Subcutaneous preadipocyte (primary cell): ENCODE measurements at places on chromosomes 4 and X. TPM values are rescaled to one million over a fixed set of nuclear protein-coding genes. Genes with fewer than 3 reads are reported as not detected.

Gene HTN3
- total RNA-seq: not detected in 2 replicates

Gene GAGE12E
- total RNA-seq: not detected in 2 replicates

Gene HSPA4L
- 4.8 and 6.1 TPM in 2 replicates for total RNA-seq

Gene AMTN
- not detected in 2 replicates for total RNA-seq

Gene XAGE2
- total RNA-seq: not detected in 2 replicates

Gene TREX2
- total RNA-seq: 1.5 and 2.7 TPM in 2 replicates

Gene ANOS1
- total RNA-seq: not detected in 2 replicates

Gene PLK4
- 9.6 and 16.2 TPM in 2 replicates for total RNA-seq

Gene KLKB1
- 0.37 TPM in 1 of 2 replicates, not detected in the other for total RNA-seq

Gene UXT
- 79.4 and 143 TPM in 2 replicates for total RNA-seq

Gene PNCK
- not detected in 2 replicates for total RNA-seq

Gene GAGE1
- not detected in 2 replicates for total RNA-seq

Gene CWH43
- total RNA-seq: not detected in 2 replicates

Gene OTC
- not detected in 2 replicates for total RNA-seq

Gene KIAA1210
- not detected in 2 replicates for total RNA-seq

Gene MAGEA2
- total RNA-seq: not detected in 2 replicates

Gene GAGE10
- not detected in 2 replicates for total RNA-seq

Gene HTRA3
- total RNA-seq: 2.3 and 12.1 TPM in 2 replicates

Gene CSAG3
- total RNA-seq: not detected in 2 replicates

Gene SHROOM3
- 1.6 and 4.4 TPM in 2 replicates for total RNA-seq

Gene MAGEB10
- not detected in 2 replicates for total RNA-seq

Gene SLC9B1
- 0.59 and 0.73 TPM in 2 replicates for total RNA-seq

Gene RHOXF2
- not detected in 2 replicates for total RNA-seq

Gene DNAAF6
- not detected in 2 replicates for total RNA-seq

Gene TCEAL2
- not detected in 2 replicates for total RNA-seq

Gene ADH4
- not detected in 2 replicates for total RNA-seq

Gene LAP3
- 114 and 124 TPM in 2 replicates for total RNA-seq

Gene PAGE4
- total RNA-seq: not detected in 2 replicates

Gene GPR34
- not detected in 2 replicates for total RNA-seq

Gene APOOL
- 9.6 and 10.4 TPM in 2 replicates for total RNA-seq

Gene MAGEA8
- not detected in 2 replicates for total RNA-seq

Gene BTK
- total RNA-seq: not detected in 2 replicates

Gene RRH
- not detected in 2 replicates for total RNA-seq

Gene GPR78
- total RNA-seq: 0.37 and 0.39 TPM in 2 replicates

Gene HEPH
- 4.7 and 10.3 TPM in 2 replicates for total RNA-seq

Gene BMX
- total RNA-seq: not detected in 2 replicates

Gene SRPX2
- total RNA-seq: 78.2 and 99.2 TPM in 2 replicates

Gene CENPVL3
- not detected in 2 replicates for total RNA-seq

Gene FAM149A
- total RNA-seq: 5.1 and 7.7 TPM in 2 replicates

Gene PCSK1N
- total RNA-seq: 0.20 and 0.37 TPM in 2 replicates
